ENCODE measurements at places on chromosomes 4 and X.
A peak's percentile ranks its signal among the peaks of the same experiment; 100 is the strongest.

DNA sequence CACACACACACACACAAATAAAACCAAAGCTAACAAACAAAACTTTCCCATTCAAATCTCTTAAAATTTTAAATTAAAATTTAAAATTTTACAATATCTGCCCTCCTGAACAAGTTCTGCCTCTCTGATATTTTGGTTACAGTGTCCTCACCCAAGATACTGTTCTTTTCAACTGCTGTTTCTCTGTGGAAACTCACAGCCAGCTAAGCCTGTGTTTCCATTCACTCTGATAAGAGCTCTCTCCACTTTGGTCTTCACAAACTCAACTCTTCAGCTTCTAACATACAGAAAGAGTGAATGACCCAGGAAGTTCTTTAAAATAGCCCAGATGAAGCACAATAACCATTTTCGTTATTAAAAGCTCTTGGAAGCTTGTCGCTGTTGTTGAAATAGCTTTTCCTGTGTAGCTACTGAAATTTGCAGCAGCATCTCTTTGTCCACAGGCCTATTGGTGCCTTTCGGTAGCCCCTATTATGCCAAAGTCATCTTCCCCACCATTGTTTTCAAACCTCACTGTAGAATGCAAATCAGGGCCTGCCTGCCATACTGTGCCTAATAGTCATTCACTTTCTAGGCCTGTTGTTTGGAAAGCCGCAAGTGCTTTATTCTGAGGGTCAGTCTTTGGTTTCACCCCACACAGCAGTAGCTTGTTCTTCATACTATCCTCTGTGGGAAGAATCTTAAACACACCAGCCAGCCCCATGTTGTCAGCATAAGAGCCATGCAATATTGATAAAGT, 19.4 kb downstream of the INPP4B start:
- no peak for DNase-seq

GRCh38 chr4:54971474-54971950, 153.9 kb downstream of the KDR start:
- DNase-seq = peak; percentile 6

DNA sequence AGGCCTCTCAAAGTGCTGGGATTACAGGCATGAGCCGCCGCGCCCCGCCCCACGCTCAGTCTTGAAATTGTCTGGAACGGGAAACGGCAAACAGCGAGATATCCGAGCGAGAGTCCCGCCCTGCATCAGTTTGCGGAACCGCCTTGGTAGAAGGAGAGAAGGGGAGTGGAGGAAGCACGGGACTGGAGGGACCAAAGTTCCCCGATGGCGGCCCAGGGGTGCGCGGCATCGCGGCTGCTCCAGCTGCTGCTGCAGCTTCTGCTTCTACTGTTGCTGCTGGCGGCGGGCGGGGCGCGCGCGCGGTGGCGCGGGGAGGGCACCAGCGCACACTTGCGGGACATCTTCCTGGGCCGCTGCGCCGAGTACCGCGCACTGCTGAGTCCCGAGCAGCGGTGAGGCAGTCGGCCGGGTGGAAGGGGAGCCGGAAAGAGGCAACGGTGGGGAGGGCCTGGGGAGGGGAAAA, at the start of gene BST1:
Gene BST1, plus strand, starts transcription at position 125 of the 463 bp plus-strand sequence. Its CDS starts 80 bp downstream, at position 205.
- DNase-seq = no peak

DNA sequence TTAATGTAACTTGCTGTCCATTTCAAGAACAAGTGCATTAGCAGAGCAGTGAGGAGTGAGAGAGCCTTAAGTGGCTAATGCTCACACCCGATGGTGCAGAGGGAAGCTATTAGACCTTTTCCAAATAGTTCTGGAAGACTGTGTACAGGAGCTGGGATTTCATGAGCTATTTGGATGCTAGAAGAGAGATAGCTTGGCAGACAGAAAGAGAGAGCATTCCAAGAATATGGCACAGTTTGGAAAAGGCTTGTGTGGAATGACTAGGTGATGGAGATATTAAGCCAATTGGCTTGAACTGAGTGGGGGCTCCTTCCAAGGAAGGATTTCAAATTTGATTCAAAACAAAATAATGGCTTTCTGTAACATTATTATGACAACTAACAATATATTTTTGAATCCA, 1097.2 kb upstream of the TENM3 start:
- no peak for DNase-seq

- no peak for DNase-seq
Observed at GRCh38 chr4:1623400-1623799, 60.7 kb downstream of the FAM53A start.

DNA sequence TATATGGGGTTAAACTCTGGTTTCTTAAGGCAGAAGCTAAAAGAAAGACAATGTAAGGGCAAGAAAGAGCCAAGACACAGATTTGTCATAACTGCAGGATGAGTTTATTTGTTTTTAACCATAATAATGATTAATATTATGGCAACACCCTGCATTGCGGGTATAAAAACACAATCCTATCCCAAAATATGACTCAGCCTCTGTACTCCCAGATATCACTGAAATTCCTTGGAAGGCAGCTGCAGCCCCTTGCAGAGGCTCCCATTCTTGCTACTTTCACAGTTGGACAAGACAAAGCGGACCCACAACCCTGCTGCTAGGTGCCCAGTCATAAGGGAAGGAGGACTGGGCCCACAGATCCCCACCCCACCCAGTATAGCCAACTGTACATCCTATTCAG, 20.4 kb upstream of the FGF16 start:
- no peak for DNase-seq

GRCh38 chr4:47222276-47222675, 190.9 kb downstream of the GABRB1 start:
- DNase-seq = no peak

GRCh38 chrX:8273451-8273895, 102.4 kb upstream of the VCX2 start:
- no peak for DNase-seq

GRCh38 chr4:99405433-99406115, 29.6 kb downstream of the ADH7 start:
- DNase-seq = peak; percentile 57

DNA sequence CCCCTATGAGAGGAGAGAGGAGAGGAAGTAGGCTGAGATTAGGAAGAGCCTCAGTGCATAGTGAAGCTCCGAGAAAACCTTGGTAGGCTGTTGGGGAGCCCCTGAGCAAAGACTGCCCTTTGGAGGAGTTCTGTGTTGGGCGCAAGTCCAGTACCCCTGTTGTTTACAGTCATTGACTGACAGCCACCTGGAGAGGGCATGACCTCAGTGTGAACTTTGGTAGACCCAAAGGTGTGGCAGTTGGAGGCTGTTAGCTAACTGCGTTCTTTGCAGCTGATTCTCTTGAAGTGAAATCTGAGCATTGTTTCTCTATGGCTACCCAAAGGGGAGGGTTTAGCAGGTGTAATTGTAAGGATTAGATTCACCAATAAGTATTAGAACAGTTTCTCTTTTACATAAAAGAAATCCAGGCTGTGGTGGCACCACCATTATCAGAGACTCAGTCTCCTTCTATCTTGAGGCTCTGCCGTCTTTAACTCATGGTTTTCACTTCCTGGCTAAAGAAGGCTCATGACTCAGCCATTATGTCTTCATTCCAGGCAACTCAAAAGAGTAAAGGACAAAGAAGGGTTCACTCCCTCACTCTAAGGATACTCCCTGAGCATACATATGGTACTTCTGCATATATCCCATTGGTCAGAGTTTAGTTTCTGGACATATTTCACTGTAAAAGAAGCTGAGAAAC, 33.4 kb downstream of the ANXA3 start:
- no peak for DNase-seq

DNA sequence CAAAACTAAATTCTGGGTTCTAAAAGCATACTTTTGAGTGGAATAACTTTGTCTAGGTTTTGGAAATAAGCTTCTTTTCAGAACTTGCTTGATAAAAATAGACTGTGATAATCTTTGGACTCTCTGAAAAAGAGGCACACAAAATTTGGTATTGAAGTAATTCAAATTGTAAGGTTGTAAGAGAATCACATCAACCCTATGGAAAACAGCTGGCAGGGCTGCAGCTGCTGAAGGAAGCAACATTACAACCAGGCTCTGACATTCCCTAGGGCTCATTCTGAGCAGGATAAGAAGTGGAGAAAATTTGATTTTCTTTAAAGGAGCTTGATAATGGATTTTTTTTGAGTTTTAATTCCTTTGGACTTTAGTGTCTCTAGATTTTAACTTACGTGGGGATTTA, 147.6 kb downstream of the FSTL5 start:
- DNase-seq = no peak

GRCh38 chr4:111681270-111681669, 464.0 kb upstream of the FAM241A start:
- no peak for DNase-seq

- DNase-seq = no peak
Observed at GRCh38 chr4:168475745-168476144, 4.5 kb downstream of the DDX60L start.

All from NCI-H345 (cell line).